ENCODE measurements at places on chromosomes 7 and 10. TPM values are rescaled to one million over a fixed set of nuclear protein-coding genes. Genes with fewer than 3 reads are reported as not detected.
A peak's percentile ranks its signal among the peaks of the same experiment; 100 is the strongest.

DNA sequence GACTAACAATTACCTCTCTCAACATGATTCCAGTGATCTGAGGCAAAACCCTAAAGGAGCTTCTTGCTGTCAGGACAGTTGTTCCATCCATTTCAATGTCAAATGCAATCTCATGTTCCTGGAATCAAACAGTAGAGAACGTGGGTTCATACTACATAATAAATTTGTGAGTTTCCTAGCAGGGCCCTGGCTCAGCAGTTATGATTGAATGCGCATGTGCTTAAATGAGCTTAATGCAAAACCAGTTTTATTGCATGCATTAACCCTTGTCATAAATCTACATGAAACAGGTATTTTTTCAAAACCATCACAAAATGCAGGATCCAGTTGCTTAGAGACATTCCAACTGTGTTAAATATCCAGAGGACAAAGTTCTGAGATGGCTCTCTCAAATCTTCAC is 225.4 kb upstream of the TMEM72 start:
- no peak for DNase-seq

VENTX gene
- 21.5 TPM for total RNA-seq

DNA sequence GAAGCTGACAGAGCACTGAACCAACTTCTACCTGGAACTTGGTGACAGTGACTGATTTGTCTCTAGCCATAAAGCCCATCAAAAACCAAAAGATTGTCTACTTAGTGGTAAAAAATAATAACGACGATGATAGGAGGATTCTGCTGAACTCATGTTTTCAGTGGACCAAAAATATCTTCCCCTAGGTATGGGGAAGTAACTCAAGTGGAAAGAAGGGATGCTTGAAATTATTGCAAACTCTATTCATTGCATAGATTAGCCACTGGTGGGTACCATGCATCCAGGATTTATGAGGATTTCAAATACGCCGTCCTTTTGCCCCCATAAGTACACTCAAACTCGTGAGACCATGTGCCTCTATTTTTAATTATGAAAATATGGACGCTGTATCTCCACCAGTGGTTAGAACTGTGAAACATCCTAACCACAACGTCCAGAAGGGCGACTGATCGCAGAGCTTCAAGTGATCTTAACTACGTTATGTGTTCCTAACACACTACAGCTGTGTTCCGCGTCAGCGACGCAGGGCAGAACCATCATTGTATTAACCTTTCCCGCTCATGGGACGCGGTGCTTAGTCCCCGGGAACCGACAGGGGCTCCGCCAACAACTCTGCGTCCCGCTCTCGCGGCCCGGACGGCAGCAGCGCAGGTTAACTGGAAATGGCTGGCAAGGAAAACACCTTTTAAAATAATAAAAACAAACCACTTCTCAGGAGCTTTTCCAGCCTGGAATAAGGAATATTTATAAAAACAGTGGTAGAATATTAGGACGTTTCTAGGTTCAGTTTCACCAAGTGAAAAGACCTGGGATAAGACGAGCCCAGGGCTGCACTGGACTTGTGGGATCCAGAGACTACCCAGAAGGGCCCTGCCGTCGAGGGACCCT is 776 bp downstream of the PEX1 start:
- peak; percentile 49 for DNase-seq

GRCh38 chr7:27068259-27068658 is 27.5 kb downstream of the HOXA1 start:
- no peak for DNase-seq

GRCh38 chr10:54985732-54986131 is 184.7 kb upstream of the PCDH15 start:
- no peak for DNase-seq

DNA sequence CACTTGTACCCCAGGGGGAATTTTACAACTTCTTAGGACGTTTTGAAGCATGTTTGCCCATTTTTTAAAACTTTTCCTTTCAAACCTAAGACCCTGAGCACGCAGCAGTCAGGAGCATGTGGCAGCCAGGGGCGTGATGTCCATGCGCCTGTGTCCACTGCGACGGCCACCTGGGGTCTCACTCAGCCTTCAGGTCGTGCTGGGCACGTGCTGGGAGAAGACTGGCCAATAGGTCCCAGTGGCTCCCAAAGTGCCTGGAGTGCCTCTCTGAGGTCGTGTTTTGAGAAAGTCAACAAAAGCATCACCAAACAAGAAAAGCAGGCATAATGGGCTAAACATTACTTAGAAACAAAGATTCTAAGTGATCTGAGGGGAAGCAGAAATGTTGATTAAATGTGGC is 14.8 kb downstream of the LRRC27 start:
- no peak for DNase-seq

DNA sequence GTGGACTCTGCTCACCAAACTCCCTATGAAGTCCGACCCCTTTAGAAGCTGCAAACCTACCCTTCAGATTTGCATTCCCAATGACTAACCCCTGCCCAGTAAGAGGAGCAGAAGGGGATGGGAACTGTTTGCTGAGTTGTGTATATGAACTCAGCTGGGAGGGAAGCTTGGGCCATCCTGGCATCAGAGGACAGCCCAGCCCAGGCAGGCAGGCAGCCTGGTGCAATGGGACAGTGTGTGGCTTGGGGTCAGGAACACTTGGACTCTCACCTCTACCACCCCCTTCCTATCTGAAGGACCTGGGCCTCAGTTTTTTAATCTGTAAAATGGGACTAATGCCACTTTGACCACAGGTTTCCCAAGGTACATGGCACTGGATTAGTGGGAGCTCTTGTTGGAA is 147.4 kb upstream of the GPR26 start:
- no peak for DNase-seq

GRCh38 chr7:87513735-87514335 is 38.4 kb upstream of the ABCB4 start:
- no peak for DNase-seq

NPFFR1 gene
- 0.05 TPM for total RNA-seq

DNA sequence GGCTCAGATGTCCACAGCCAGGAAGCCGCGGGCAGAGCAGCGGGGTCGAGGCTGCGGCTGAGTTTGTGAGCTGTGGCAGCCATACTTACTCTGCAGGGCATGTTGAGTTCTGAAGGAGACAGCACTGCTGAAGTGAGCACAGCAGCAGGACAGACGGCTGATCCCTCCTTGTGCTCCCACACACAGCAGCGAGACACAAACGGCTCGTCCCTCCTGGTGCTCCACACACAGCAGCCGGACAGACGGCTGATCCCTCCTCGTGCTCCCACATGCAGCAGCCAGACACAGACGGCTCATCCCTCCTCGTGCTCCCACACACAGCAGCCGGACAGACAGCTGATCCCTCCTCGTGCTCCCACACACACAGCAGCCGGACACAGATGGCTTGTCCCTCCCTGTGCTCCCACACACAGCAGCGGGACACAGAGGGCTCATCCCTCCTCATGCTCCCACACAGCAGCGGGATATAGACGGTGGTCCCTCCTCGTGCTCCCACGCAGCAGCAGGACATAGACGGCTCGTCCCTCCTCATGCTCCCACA is 305.1 kb downstream of the PTPRN2 start:
- no peak for DNase-seq

DNA sequence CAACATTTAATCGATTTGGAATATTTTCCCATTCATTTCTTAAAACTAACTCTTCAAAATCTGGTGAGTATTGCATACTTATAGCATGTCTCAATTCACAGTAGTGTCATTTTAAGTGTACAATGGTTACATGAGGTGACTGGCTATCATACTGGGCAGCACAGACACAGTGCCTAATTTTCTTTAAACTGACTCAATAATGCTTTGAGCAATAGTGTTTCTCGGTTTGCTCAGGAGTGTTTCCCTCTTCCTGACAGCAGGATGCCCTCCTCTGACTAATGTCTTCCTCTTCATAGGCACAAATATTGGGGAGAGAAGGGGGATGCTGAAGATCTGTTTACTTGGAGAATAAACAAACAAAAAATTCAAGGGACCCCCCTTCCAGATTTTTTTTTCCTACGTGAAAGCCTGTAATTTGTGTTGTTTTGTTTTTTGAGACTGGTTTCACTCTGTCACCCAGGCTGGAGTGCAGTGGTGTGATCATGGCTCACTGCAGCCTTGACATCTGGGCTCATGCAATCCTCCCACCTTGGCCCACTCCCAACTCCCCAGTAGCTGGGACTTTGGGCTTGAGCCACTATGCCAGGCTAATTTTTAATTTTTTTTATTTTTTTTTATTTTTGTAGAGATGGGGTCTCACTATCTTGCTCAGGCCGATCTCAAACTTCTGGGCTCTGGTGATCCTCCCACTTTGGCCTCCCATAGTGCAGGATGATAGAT is 2.2 kb downstream of the MRC1 start:
- DNase-seq = no peak

ZNF212 gene
- 21.7 TPM for total RNA-seq

GRCh38 chr10:10438335-10439100 is 579.2 kb upstream of the CELF2 start:
- no peak for DNase-seq
